Choroid plexus epithelial cell (primary cell): ENCODE measurements at places on chromosomes 2 and 18.

- DNase-seq: no peak
Measured at GRCh38 chr2:151882786-151883445, 54.7 kb upstream of the ARL5A start.

DNA sequence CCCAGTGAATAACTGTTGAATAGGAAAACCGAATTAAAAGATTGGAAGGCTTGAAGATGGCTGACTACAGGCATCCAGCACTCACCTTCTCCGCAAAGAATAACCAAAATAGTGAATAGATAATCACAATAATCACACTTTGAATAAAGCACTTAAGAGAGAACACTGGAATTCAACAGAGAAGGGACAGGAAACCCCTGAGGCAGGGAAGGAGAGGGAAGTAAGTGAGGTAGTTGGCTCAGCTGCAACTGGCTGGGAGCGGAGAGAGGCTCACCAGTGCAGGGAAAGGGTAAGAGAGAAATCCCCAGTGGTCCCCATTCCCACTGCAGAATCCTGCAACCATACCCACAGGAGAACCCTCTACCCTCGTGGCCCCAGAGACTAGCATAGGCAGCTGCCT is 246.6 kb upstream of the NCKAP5 start:
- DNase-seq: no peak

DNA sequence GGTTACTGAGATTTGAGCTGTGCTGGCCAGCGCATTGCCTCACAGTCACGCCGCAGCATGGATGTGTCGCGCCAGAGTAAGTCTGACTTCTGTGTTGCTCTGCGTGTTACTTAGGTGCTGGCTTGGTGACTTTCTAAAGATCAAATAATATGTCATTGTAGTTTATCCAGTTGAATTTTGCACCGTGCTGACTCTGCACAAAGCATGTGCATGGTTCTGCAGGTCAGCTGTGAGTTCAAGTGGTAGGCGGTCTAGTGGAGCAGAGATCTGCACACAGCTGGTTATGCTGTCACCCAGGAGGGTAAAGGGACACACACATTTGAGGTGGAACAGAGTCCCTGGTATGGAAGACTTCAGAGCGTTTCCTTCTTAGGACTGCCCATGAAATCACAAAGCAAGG is 105.1 kb downstream of the CEP192 start:
- no peak for DNase-seq

- DNase-seq: no peak
Measured at GRCh38 chr2:105883911-105884694, 139.4 kb downstream of the NCK2 start.
